ENCODE measurements at places on chromosomes 6 and 20.

- DNase-seq: peak; percentile 48
Observed at GRCh38 chr6:19803331-19804204, 33.6 kb upstream of the ID4 start.

DNA sequence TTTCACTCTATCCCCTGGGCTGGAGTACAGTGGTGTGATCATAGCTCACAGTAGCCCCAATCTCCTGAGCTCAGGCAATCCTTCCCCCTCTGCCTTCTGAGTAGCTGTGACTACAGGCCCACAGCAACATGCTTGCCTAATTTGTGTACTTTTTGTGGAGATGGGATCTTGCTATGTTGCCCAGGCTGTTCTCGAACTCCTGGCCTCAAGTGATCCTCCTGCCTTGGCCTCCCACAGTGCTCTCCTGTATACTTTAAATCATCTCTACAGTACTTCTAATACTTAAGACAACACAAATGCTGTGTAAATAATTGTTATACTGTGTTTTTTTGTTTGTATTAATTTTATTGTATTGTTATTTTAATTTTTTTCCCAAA lies 39.7 kb upstream of the FAM50B start:
- no peak for DNase-seq

GRCh38 chr6:122248001-122248669 lies 151.3 kb upstream of the HSF2 start:
- DNase-seq: no peak

DNA sequence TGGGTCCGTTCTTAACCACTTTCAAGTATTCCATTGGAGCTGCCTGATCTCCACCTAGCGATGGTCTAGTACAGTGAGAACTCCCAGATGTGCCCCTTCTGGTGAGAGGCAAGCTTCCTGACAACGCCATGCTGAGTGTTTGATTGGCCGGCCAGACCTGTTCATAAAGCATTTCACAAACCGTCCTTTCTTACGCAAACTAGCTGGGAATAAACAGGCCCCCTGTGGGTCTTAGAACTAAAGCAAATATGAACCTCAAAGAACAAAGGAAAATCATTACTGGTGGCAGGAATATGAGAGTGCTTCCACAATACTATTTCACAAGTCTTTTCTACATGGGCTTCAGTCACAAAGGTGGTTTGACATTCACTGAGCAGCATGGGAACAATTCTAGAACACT lies 15.6 kb upstream of the GCNT2 start:
- DNase-seq: peak; percentile 18

Data from NCI-H1092 treated with DMSO at 0.1 percent for 48 hours (cell line).